ENCODE measurements at places on chromosomes 5 and 9.

GRCh38 chr5:132528866-132529634, 14.3 kb downstream of the IL5 start:
- DNase-seq, result no peak

DNA sequence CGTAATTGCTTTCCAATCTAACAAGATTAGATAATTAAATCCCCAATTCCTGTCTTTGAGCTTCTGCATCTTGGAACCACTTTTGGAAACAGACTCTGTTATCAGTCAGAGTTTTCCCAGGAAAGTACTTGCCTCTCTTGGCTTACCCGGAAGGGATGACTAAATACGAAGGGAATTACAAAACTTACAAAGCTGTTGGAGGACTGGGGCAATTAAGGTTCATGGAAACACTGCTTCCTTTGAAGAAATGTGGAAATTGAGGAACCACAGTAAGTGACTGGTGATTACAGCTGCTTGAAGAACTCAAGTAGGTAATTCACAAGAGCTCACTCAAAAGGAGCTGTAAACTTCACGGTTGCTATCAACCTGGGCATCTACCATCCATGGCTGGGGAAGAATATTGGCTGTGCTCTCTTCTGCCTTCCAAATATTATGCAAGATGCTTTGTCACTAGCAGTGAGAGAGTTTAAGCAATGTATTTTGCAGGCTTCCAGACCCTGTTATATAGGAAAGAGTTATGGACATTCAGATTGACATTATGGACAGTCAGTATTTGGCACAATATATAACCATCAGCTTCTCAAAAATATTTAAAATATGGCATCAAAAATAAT, 104.6 kb upstream of the MAN2A1 start:
- DNase-seq, result no peak

DNA sequence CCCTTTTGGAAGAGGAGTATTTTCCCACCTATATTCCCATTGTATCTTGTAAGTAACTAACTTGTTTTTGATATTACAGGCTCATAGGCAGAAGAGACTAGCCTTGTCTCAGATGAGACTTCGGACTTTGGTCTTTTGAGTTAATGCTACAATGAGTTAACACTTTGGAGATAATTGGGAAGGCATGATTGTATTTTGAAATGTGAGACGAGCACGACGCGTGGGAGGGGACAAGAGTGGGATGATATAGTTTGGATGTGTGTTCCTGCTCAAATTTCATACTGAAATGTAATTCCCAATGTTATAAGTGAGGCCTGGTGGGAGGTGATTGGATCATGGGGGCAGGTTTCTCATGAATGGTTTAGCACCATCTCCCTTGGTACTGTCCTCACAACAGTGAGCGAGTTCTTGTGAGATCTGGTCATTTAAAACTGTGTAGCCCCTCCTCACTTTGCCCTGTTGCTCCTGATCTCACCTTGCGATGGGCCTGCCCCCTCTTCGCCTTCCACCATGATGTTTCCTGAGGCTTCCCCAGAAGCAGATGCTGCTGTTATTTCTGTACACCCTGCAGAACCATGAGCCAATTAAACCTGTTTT, 721.5 kb upstream of the CTNND2 start:
- DNase-seq, result no peak

DNA sequence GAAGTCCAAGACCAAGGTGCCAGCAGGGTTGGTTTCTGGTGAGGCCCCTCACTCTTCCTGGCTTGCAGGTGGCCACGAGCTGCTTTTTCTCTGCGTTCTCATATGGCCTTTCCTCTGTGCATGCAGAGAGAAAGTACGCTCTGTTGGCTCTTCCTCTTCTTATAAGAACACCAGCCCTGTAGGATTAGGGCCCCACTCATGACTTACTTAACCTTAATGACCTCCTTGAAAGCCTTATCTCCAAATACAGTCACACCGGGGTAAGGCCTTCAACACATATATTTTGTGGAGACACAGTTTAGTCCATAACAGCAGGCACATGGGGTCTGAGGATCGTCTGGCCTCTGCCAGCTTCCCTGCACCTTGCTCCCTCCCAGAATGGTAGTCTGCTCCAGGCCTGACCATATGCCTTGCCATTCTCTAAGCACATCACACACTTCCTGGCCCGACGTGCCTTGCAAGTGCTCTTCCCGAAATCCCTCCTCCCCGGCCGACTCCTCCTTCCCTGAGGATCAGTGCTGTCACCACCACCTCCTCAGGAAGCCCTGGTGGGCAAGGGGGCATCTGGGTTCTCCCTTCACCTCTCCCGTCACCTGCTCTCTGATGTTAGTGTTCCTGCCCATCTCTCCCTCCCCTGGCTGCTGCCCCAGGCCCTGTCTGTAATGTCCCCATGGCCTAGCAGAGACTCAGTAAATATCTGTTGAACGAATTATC, 200.7 kb downstream of the AOPEP start:
- no peak for DNase-seq

- no peak for DNase-seq
These were observed 417.3 kb downstream of the TLE4 start for GRCh38 chr9:79989079-79989478.

GRCh38 chr5:170288151-170288550, 9.4 kb downstream of the LCP2 start:
- DNase-seq, result no peak

Measured in NCI-H2029 treated with DMSO at 0.1 percent for 48 hours (cell line).